WTC11 (cell line): ENCODE measurements at places on chromosomes 16 and 17.

DNA sequence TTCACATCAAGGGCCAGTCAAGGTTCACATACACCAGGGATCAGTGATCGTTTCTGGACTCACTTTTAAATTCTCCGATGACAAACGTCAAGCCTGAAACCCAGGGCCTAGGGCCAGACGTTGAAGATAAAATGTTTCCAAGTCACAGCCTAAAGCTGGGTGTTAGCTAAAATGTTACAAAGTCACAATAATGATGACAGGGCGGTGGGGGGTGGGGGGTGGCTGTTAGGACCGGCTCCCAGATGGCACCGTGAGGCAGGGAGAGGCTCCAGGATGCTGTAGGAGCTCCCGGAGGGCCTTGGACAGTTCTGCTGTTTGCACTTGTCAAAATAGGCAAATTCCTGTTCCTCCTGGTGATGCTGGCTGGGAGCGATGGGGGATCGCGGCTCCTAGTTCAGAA, 16.4 kb upstream of the RPL13 start:
- H3K4me1 ChIP-seq = no peaks in the 10 kb centered on the region
- no peak for DNase-seq
- H3K36me3 ChIP-seq = peaks cover 35% of the 10 kb centered on the region
- no peak overlapping the region for H3K27ac ChIP-seq
- no peaks in the 10 kb centered on the region for H3K27me3 ChIP-seq

GRCh38 chr17:73430165-73430680, 118.4 kb upstream of the CDC42EP4 start:
- H3K36me3 ChIP-seq = no peaks in the 10 kb centered on the region
- no peak overlapping the region for H3K27ac ChIP-seq
- DNase-seq = no peak

GRCh38 chr16:81841722-81842121, 62.6 kb downstream of the PLCG2 start:
- H3K4me1 ChIP-seq = peaks cover 9% of the 10 kb centered on the region
- H3K4me3 ChIP-seq = no peak overlapping the region
- H3K36me3 ChIP-seq = no peaks in the 10 kb centered on the region
- no peak for DNase-seq

- peaks cover 29% of the 10 kb centered on the region for H3K4me1 ChIP-seq
- DNase-seq = no peak
- no peak overlapping the region for H3K27ac ChIP-seq
- H3K27me3 ChIP-seq = no peaks in the 10 kb centered on the region
These were observed 7.0 kb downstream of the PSME3IP1 start for GRCh38 chr16:57178793-57179212.

GRCh38 chr17:41190328-41190727, 641 bp downstream of the KRTAP9-1 start:
- no peak overlapping the region for H3K27ac ChIP-seq
- no peaks in the 10 kb centered on the region for H3K27me3 ChIP-seq
- no peak overlapping the region for H3K4me3 ChIP-seq
- 0 out of 2 replicates have a peak, but pooled peaks cover 3% of the 10 kb centered on the region for H3K36me3 ChIP-seq

GRCh38 chr17:76307299-76307965, 644 bp downstream of the QRICH2 start:
- H3K27me3 ChIP-seq = no peaks in the 10 kb centered on the region
- no peak for DNase-seq
- no peak overlapping the region for H3K27ac ChIP-seq
- peaks cover 15% of the 10 kb centered on the region; the same call in 1 of the 2 replicates for H3K36me3 ChIP-seq

- no peaks in the 10 kb centered on the region for H3K4me1 ChIP-seq
- no peak overlapping the region for H3K4me3 ChIP-seq
- H3K36me3 ChIP-seq = no peaks in the 10 kb centered on the region
These were observed 1.5 kb downstream of the KRTAP16-1 start for GRCh38 chr17:41307647-41308046.

- no peak overlapping the region; the same call in none of the 2 replicates for H3K4me3 ChIP-seq
- H3K36me3 ChIP-seq = peaks cover 4% of the 10 kb centered on the region; the same call in 1 of the 2 replicates
- DNase-seq = no peak
- peaks cover 33% of the 10 kb centered on the region for H3K4me1 ChIP-seq
- H3K27ac ChIP-seq = peak overlapping the region; percentile 49; the same call in 1 of the 2 replicates
These were observed 27.5 kb downstream of the KIFC3 start for GRCh38 chr16:57774705-57775285.

DNA sequence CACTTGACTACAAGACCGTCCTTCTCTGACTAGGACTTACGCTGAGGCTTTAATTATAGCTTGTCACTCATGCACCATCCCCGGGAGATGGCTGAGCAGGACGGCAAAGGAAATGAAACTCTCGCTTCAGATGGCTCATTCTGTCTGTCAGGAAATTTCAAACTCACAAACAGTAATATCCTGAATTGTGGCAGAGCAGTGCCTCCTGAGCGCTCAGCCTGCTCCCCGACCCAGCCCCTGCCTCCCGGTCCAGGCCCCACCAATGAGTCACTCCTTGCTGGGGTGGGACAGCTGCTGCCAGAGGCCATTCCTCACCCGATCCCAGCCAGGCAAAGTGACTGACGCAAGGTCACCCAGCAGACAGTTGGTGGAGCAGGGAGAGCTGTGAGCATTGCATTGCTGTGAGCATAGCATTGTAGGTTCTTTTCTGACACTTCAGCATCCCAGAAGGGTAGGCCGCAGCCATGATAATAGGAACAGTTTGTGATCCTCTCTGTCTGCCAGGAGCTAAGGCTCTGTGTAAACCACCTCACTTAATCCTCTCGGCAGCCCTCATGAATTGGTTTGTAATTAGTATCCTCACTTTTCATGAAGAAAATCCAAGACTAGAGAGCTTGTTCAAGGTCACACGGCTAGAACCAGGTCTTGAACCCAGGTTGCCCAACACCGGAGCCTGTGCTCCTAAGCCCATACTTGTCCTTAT, 20.9 kb downstream of the CCDC182 start:
- no peak overlapping the region for H3K27ac ChIP-seq
- H3K36me3 ChIP-seq = no peaks in the 10 kb centered on the region
- DNase-seq = no peak
- no peaks in the 10 kb centered on the region for H3K4me1 ChIP-seq

DNA sequence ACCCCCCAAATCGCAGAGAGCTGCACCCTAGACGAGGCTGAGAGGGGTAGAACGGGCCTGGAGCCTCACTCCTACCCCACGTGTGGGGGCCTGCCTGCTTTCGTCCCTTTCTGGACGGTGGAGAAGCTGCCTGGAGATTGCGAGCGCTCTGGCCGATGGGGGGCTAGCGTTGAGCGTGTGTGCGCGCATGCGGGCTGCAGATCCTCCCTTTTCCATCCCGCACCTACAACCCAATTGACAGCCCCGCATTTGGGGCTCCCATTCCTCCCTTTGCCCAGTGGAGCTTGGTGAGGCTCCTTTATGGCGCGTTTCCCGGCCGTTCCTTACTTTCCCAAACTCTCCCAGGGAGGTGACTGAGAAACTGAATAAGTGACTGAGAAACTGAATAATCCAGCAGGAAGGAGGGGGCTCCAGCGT, 907 bp upstream of the ESRP2 start:
- DNase-seq = peak; percentile 45
- H3K27ac ChIP-seq = peak overlapping the region; percentile 98
- peaks cover 24% of the 10 kb centered on the region for H3K4me1 ChIP-seq
- H3K4me3 ChIP-seq = peak overlapping the region; percentile 94
- H3K27me3 ChIP-seq = peaks cover 14% of the 10 kb centered on the region

GRCh38 chr17:44102849-44103622, 20.4 kb downstream of the HDAC5 start:
- no peaks in the 10 kb centered on the region for H3K27me3 ChIP-seq
- H3K36me3 ChIP-seq = no peaks in the 10 kb centered on the region
- H3K27ac ChIP-seq = peak overlapping the region; percentile 95
- no peak for DNase-seq
- peaks cover 17% of the 10 kb centered on the region for H3K4me1 ChIP-seq

DNA sequence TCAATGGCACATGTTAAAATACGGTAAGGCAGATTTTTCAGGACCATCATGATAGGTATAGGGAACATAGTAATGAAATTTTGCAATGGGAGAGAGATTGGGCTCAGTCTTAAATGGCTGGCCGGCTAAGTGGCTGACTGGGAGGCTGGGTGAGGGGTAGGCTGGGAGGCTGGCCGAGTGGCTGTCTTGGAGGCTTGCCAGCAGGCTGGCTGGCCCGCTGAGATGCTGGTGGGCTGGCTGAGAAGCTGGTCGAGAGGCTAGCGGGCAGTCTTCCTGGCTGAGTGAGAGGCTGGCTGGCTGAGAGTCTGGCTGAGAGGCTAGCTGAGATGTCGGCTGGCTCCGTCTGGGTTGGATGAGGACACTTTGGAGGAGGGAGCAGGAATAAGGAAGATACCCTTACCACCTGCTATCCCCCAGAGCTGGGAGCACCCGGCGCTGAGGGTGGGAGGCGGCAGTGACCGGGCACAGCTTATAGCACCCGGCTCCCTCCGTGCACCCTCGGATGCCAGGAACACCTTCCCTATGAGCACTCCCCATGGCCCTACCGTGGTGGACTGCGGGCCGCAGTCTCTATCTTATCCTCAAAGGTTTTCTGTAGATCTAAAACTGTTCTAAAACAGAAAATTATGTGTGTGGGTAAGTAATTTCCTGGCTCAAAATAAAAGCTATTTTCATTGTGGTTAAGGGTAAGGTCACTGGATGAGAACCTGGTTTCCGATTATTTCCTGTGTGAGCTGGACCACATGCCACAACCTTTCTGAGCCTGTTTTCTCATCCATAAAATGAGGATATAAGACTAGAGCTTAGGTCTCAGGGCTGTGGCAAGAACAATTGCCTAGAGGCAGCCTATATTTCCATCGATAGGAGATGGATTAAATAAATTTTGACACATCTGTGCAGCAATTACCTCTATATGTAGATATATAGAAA, 34.5 kb upstream of the TMC5 start:
- no peaks in the 10 kb centered on the region for H3K4me1 ChIP-seq
- H3K4me3 ChIP-seq = no peak overlapping the region
- no peaks in the 10 kb centered on the region for H3K36me3 ChIP-seq
- DNase-seq = no peak

DNA sequence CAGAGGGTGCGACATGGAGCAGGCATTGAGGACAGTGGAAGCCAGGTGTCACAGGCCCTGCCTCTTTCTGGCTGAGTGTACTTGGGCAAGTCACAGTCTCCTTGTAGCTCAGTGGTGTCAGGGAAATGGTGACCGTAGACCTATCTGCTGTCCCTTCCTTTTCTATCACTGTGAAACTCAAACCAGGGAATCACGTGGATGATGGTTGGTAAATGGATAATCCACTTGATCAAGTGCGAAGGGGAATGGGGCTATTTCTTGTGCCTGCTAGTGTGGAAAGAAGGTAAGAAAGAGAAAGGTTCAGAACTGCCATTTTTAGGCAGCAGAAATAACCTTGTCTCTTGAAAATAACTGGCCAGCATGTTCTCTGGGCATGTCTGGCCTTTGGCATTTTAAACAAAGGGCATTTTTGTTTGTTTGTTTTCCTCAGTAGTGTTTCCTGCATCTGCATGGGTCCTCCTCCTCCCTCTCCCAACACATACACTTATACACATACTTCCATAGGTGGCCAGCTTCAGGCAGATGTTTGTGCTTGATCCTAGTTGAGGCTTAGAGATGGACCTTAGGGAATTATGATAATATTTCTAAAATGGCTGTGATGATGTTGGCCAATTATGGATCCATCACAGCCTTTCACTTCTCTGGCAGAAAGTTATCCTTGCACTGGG, 7.1 kb downstream of the TBX4 start:
- peaks cover 53% of the 10 kb centered on the region for H3K4me1 ChIP-seq
- no peak for DNase-seq
- peaks cover 99% of the 10 kb centered on the region for H3K27me3 ChIP-seq
- no peak overlapping the region for H3K4me3 ChIP-seq
- no peak overlapping the region for H3K27ac ChIP-seq
- H3K36me3 ChIP-seq = 0 out of 2 replicates have a peak, but pooled peaks cover 2% of the 10 kb centered on the region

- H3K27me3 ChIP-seq = peaks cover 4% of the 10 kb centered on the region; the same call in 1 of the 2 replicates
- peaks cover 38% of the 10 kb centered on the region for H3K4me1 ChIP-seq
- no peak overlapping the region for H3K4me3 ChIP-seq
- no peak for DNase-seq
- no peaks in the 10 kb centered on the region; the same call in 1 of the 2 replicates for H3K36me3 ChIP-seq
These were observed 275.2 kb upstream of the SALL1 start for GRCh38 chr16:51426276-51426675.

- peaks cover 5% of the 10 kb centered on the region; the same call in 1 of the 2 replicates for H3K36me3 ChIP-seq
- no peak overlapping the region for H3K27ac ChIP-seq
- no peaks in the 10 kb centered on the region for H3K27me3 ChIP-seq
- no peak for DNase-seq
- no peak overlapping the region for H3K4me3 ChIP-seq
These were observed 1612.1 kb upstream of the GOT2 start for GRCh38 chr16:60346256-60346655.
